ENCODE measurements at places on chromosomes 7 and 10.
A peak's percentile ranks its signal among the peaks of the same experiment; 100 is the strongest.

GRCh38 chr7:2512713-2513112 lies 6.9 kb upstream of the LFNG start:
- DNase-seq: no peak

- DNase-seq: peak; percentile 16
Measured at GRCh38 chr7:132655131-132655727, 79.0 kb upstream of the PLXNA4 start.

GRCh38 chr7:27501001-27501400 lies 161.7 kb downstream of the HIBADH start:
- DNase-seq: no peak

GRCh38 chr7:98641646-98642500 lies 24.8 kb downstream of the NPTX2 start:
- no peak for DNase-seq

DNA sequence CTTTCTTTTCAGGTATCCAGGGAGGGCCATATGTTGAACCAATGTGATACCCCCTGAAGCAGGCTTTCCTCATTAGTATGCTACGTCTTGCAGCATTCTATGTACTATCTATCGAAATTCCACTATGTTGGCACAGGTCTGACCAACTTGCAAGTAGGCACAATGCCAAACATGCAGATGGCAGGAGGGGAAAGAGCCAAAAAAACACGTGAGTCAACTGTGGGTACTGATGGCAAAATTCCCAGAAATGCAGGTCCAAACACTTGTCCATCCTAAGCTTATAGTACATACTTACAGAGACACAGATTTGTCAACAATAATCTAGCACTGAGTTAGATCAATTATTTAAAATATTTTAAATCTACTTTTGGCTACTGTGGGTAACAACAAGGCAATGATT lies 394.9 kb downstream of the DGKB start:
- DNase-seq: no peak

- peak; percentile 14 for DNase-seq
Measured at GRCh38 chr10:43461950-43462349, 25.0 kb downstream of the ZNF487 start.

DNA sequence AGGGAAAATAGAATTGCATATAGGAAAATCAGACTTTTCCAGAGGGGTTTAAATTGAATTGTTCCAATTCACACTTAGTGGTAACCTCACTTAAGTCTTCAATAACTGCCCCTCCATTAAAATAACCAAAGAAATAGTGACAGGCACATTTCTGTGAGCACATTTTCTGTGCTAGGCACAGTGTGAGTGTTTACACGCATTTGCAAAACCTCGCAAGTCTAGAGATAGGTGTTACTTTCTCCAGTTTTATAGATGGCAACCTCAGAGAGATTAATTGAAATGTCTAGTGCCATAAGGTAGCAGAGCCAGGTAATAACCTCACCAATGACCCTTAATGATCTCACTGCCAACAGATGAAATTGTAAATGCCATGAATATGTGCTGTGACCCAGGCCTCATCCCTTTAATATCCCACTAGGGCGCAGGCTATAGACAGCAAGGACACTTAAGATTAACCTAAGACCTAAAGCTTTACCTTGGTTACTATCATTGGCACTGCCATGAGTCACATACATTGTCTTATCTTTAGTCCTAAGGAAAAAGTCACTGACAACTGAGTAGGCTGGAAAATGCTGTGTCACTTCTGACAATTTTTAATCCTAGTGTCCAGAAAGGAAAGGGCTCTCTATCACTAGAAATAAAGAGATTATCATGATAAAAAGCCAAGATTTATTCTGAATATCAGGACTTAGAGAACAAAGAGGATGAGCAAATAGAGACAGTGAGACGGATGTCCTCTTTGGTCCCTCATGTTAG lies 187.8 kb downstream of the PPP1R17 start:
- DNase-seq: no peak

- no peak for DNase-seq
Measured at GRCh38 chr10:33631991-33632390, 297.5 kb upstream of the NRP1 start.

DNA sequence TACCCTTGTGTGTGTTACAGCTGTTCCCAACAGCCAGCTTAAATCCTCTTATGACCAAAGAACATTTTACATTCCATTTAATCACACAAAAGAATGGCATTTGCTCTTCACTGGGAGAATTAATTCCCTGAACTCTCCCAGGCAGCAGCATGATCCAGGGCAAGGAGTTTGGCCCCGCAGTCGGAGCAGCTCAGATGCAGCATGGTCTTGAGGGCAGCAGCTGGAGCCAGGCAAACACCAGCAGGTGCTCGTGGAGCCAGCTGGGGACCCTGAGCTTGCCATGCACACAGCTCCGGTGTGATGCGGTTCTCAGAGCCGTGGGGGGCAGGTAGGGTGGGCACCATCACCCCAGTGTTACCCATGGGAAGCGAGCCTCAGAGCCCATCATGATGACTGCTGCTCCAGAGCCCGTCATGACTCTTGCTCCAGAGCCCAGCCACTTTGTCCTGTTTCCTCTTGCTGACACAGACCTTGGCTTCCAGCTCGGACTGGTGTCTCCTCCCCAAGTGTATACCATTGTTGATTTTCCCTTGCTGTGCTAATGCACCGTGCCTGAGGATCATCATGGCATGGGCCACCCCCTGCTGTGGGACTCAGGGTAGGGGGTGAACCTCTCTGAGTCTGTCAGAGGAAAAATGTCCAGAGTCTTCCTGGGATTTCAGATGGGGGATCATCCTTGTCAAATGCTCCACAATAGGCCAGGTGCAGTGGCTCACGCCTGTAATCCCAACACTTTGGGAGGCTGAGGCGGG lies 75.8 kb downstream of the ZRANB1 start:
- no peak for DNase-seq

GRCh38 chr10:11949152-11949551 lies 93.5 kb downstream of the UPF2 start:
- DNase-seq: no peak

DNA sequence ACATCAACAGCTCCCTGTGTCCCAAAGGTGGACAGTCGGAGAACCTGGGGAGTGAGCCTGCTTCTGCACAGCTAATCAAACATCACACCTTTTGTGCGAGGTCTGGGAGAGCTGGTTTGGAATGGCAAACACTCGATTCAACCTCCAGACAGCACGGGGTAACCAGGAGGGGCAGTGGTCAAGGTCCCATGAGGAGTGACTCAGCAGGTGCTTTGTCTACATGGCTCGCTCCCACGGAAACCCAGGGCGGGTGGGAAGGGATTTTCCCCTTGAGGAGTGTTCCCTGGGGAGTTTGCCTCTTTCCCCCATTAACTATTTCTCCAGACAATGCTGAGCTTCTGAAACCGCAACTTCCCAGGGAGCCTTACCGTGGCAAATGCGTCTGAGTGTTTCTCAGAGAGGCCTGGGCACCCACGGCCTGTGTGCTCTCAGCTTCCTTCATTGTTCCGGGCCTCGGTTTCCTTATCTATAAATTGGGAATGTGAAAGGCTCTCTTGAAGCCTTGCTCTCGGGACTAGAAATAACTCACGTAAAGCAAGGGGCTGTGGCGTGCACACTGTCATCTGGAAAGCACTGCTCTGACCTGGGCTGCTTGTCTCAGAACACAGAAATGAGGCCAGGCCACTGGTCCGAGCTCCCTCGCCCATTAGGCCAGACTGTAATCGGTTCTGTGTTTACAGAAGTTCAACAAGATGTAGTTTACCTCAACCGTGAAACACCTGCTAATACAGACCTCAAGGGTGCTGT lies 14.0 kb upstream of the GTPBP4 start:
- no peak for DNase-seq

GRCh38 chr10:129544205-129545202 lies 77.5 kb downstream of the MGMT start:
- DNase-seq: no peak

DNA sequence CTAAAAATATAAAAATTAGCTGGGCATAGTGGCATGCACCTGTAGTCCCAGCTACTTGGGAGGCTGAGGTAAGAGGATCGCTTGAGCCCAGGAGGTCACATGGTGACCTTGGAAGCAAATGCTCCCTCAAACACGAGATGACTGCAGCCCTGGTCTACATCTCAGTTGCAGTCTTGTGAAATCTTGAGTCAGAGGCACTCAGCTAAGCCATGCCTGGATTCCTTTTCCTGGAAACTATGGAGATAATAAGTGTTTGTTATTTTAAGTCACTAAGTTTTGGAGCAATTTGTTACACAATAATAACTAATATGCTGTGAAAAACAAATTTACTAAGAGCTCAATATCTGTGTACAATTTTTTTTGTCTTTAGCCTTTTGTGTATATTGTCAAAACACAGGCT lies 284.3 kb upstream of the KAT6B start:
- no peak for DNase-seq

- DNase-seq: no peak
Measured at GRCh38 chr10:89221919-89222318, 14.8 kb upstream of the CH25H start.

DNA sequence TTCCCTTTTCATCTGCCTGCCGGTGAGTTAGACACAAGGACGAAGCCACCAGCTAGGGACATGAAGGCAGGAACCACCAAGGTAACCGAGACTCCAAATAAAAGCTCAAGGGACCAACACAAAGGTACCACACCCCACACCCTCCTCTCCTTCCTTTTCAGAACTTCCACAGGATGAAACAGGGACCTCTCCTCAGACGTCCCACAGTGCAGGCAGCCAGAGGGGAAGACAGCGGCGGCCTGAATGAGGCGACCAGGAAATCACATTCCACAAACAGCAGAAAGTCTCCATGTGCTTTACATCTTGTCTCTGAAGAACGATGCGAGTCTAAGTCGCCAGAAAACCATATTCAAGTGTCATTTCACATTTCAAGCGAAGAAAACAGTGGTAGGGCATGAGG lies 97.8 kb downstream of the DIP2C start:
- no peak for DNase-seq

DNA sequence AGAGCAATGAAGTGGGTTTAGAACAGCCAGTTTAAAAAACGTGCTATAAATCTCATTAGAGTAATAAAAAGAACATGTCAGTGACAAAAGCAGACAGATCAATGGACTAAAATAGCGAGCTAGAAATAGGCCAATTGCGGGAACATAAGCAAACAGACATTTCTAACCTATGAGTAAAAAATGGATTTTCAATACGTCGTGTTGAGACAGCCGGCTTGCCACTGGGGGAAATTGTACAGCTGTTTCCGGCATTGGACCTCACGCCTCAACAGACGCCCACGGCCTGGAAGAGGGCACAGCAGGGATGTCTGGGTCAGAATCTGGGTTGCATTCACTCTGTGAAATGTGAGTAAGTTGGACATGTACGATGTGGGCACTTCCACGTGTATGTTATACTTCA lies 92.9 kb downstream of the SVOPL start:
- DNase-seq: no peak

DNA sequence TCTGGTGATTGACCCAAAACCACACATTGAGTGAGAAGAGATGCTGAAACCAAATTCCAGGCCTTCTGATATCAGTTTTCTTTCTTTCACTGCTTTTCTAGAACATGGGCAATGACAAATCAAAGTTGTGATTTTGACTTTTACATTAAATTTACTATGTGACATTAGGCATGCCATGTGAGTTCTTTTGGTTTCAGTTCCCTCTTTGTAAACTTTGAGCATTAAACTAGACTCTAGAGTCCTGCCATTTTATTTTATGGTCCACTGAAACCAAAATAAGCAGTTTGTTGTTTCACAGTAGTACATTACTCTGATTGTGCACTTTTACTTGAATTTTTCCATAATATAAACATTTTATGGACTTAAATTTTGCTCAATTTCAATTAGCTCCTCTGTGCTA lies 381.1 kb upstream of the SEMA3D start:
- DNase-seq: no peak

- no peak for DNase-seq
Measured at GRCh38 chr7:84688671-84689070, 494.1 kb upstream of the SEMA3A start.

DNA sequence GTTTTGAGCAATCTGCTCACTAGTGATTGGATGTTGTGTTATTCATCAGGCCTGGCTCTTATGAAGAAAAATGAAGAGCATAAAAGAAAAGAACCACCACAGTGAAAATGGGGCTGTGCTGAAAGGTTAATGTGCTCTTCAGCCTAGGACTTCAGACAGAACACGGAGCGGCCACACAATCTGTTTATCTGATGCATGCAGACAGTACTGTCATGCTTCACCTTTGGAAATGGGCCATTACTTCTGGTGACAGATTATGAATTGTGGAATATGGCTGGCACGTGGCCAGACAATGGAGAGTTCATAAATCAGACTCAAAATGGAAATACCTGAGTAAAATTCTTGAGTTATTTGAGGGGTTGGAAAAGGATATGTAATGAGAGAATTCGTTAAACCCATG lies 86.0 kb upstream of the NOBOX start:
- no peak for DNase-seq

GRCh38 chr10:76393875-76394706 lies 962.7 kb downstream of the LRMDA start:
- no peak for DNase-seq

GRCh38 chr7:44307301-44307900 lies 18.0 kb downstream of the CAMK2B start:
- no peak for DNase-seq

DNA sequence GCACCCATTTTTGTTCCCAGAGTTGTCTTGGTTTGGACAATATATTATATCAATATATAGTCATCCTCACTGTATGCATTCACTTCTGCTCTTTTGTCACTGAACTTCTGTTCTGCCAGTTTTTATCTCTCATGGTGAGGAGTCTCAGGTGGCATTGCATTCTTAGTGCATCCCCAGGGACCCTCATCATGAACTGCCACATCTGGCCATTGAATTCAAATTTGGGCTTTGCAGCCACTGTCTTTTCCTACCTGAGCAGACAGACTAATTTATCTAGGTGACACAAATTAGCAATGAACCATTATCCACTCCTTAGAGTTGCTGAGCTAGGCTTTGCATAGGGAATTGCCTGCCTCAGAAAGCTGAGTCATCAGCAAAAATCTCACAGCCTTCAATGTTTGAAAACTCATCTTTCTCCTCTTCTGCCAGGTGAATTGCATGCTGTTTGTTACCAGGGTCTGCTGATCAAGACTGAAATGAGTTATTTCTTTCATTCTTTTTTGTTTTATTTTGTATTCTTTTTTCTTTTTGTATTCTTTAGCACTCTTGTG lies 316.8 kb upstream of the MTPN start:
- no peak for DNase-seq

- DNase-seq: no peak
Measured at GRCh38 chr7:94445696-94446194, 51.0 kb downstream of the COL1A2 start.

GRCh38 chr7:18901982-18902421 lies 215.4 kb downstream of the TWIST1 start:
- DNase-seq: no peak

- DNase-seq: no peak
Measured at GRCh38 chr7:75039166-75039565, 34.4 kb downstream of the RCC1L start.

- no peak for DNase-seq
Measured at GRCh38 chr7:149381245-149381644, 79.6 kb downstream of the ZNF777 start.
